BE2C (cell line): ENCODE measurements at places on chromosomes 11 and 22.

DNA sequence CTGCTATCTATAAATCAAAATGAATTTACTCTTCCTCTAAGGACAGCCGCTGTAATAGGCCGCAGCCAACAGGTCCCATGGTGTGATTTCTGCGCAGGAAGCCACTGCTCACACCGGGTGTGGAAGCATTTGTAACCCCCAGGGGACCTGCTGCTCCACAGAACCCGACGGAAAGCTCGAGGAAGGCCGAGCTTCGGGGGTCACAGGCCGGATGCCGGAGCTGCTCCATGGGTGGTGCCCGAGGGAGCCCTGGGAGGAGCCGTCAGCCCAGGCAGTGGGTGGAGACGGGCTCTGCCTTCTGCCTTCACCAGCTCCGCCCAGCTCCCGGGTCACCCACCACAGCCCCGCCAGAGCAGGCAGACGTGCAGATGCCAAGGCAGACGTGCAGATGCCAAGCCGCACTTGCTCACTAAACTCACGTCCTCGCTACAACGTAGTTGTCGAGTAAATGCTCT is 63.5 kb downstream of the BRD1 start:
- peak; percentile 48 for DNase-seq

DNA sequence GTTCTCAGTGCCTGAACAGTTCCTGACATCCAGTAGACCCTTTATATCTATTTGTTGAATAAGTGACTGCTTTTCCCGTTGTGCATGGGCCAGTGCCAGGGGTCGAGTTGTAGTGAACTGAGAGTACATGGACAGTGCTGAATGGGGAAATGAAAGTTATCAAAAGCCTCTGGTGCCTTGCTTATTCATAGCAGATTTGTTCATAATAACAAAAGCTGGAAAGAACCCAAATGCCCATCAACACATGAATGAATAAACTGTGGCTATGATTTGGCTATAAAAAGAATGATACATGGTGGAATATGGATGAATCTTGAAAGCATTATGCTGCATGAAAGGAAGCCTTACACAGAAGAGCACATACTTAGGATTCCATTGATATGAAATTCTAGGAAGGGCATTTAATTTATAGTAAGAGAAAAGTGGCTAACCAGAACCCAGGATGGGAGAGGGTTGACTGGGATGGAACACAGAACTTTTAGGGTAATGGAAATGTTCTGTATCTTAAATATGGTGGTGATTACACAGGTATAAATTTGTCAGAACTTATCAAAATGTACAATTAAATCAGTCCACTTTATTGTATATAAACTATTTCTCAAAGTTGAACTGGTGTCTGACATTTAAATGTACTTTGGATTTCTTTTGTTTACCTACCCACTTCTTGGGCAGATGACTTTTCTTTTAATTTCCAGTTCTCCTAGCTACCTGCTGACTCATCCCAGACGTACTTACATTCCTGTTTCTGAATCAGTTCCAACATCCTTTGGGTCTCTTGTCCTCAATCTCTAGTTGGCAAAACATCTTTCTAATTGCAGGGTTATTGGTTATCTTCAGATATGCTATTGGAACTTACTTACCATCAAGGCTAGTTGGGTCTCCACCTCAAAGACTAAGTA is 42.8 kb downstream of the PACS1 start:
- no peak for DNase-seq

DNA sequence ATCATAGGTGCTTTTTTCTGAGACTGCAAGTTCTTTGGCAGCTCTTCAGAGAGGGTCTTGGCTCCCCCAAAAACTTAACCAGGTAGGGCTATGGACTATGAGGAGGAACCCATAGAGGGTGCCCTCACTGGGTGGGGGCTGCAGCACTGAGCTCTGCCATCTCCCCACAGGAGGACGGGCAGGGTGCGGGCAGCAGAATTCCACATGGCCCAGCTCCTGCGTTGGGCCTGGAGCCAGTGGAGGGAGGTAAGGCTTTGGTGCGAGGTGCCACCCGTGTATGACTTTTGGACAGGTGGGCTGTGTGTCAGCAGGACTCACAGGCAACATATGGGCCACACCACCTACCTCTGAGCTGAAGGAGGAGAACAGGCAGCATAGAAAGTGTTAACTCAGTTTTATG is 58.4 kb downstream of the PISD start:
- no peak for DNase-seq

DNA sequence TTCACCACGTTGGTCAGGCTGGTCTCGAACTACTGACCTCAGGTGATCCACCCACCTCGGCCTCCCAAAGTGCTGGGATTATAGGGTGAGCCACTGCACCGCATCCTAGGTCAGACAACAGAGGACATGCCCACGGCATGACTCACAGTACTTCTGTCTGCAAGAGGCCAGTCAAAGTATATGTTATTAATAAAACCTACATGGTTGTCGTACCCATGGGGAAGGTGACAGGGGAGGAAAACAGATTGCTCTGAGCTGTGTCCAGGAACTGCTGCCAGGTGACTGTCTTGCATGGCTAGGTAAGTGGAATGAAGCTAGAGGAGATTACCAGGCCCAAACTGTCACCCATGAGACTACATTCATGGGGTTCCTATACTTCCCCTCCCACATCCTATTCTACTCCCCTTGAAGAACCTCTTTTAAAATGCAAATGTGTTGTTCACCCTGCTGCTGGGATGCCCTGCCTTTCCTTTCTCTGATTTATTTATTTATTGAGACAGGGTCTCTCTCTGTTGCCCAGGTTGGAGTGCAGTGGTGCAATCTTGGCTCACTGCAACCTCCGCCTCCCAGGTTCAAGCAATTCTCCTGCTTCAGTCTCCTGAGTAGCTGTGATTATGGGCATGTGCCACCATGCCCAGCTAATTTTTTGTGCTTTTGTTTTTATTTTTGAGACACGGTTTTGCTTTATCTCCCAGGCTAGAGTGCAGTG is 2.0 kb upstream of the NLRX1 start:
- no peak for DNase-seq

- no peak for DNase-seq
Observed at GRCh38 chr11:103396237-103396636, 287.0 kb downstream of the DYNC2H1 start.

- DNase-seq, result peak; percentile 65
Observed at GRCh38 chr11:3049430-3050243, 7.6 kb downstream of the CARS1 start.

GRCh38 chr11:33449798-33450197 is 192.6 kb downstream of the HIPK3 start:
- no peak for DNase-seq

DNA sequence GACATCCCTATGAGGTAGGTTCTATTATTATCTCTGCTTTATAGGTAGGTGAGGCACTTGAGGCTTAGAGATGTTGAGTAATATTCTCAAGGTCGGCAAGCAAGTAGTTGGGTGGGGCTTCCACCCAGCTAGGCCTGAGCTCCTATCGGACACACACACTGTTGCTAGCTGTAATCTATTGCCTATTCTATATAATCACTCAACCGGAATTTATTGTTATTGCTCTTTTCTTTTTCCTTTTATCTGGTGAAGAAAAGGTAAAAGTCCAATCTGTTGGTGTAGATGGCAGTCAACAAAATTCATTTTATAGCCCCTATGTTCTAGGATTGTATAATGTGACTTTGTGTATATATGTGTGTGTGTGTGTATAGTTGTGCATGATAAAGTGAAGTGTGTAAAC is 3.4 kb downstream of the OR9Q2 start:
- DNase-seq, result no peak

DNA sequence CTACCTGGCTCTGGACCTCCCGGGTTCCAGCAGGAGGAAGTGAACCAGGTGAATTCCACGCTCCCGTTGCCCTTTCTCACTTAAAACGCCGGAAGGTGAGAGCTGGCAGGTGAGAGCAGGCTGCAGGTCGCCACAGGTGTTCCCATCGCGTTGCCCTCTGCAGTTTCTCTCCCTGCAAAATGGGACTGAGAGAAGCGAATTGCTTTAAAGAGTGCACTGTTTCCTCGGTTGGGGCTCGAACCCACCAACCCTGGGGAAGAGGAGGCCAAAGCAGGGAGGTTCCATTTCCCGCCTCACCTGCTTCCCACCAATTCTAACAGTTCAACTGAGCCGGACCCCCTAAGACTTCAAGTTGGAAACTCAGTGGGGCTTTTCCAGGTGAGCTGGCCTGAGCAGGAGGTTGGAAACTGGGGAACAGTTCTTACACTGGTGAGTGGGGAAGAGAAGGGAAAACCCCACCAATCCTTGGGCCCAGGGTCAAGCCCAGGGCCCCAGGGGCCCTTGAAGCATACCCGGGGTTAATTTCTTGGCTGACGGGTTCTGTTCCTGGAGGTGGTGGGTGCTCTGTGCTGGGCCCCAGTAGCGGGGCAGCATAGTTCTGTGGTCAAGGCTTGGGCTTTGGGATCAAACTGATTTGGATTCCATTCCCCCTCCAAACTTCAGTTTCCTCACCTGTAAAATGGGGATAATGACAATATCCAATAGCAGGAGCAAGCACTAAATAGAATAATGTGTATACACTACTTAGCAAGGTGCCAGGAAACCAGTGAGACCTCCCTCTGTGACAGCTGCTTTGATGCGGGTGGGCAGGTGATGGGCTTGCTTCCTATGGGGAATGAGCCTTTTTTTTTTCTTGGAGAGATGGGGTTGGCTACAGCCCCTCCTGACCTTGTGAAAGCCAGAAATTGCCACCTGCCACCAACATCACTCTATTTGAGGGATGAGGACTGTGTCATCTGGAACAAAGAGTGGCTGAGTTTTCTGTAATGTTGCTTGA is 788 bp downstream of the CD82 start:
- no peak for DNase-seq

- DNase-seq, result peak; percentile 84
Observed at GRCh38 chr11:117876341-117877119, at the start of gene FXYD6. Gene FXYD6 (minus strand): TSS chr11:117876658. CDS start chr11:117842776, 33,882 bp downstream.

DNA sequence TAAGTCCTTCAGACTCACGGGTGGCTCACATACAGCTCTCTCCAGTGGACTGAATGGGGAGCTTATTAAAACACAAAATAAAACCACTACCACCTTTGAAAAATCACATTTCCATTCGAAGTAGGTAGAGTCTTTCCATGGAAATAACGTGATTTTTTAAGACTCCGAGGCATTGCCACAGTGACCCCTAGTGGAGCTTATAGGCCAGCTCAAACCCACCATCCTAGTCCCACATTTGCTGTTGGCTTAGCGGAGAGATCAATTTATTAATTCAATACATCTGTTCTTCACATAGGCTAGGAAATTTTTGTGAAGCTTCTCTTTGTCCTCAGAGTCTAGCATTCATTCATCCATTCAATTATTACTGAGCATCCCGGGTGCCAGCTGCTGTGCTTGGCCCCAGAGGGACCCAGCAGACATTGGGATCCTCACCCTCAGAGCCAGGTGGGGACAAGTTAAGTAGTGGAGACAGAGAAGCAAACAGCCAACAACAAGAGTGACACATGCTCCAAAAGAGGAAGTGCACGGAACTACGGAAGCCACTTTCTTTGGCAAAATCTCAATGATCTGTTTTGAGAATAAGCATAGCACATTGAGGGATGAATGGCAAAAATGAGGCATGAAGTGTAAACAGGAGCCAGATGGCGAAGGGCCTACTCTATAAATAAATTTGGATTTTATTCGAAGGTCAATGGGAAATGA is 10.2 kb upstream of the P4HA3 start:
- peak; percentile 34 for DNase-seq
